ENCODE measurements at places on chromosomes 12 and 14. TPM values are rescaled to one million over a fixed set of nuclear protein-coding genes. Genes with fewer than 3 reads are reported as not detected.

Gene TSPAN19
- total RNA-seq = not detected

Gene SERPINA9
- total RNA-seq = not detected

Gene ACVRL1
- 308 TPM for total RNA-seq

Gene TEAD4
- total RNA-seq = 76.1 TPM

Gene PLEKHD1
- not detected for total RNA-seq

DNA sequence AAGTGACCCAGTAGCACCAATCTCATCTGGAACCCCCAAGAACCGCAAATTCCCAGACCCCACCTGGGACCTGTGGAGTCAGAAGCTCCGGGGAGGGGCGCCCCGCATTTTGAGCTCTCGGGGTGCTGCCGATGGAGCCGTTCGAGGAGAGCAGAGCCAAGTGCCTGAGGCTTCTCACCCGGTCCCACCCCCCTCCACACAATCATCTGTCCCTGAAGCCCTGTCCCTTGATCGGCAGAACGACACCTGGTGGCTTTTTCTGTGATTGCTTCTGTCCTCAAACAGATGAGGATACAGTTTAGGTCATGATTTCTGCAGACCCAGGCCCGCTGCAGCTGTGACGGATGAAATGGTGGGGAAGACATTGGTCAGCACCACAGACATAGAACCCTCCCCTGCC lies 74.7 kb downstream of the NOC4L start:
- no peak for DNase-seq

- DNase-seq = no peak
Observed at GRCh38 chr12:93103154-93103553, 174.1 kb upstream of the EEA1 start.

DNA sequence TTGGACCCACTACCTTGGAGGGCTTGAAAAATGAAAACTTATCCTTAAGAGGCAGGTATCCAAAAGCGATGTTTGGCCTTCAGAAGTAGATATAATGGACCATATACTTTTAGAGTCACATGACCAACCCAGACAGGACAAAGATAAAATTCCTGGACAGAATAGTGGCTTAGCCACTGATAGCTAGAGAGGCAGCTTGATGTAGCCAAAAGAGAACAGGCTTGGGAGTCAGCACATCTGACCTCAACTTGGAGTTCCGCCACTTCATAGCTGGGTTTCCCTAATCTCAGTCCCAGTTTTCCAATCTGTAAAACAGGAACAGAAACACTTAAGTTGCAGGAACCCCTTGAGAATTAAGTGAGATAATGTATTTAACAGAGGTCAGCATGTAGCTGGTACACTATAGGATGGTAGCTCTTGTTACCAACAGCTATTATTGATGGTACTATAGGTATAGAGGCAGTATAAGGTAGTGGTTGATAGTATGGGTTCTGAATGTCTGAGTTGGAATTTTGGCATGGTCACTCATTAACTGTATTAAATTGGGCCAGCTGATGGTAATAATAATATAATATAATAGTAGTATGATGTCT lies 63.2 kb upstream of the USP44 start:
- no peak for DNase-seq

DNA sequence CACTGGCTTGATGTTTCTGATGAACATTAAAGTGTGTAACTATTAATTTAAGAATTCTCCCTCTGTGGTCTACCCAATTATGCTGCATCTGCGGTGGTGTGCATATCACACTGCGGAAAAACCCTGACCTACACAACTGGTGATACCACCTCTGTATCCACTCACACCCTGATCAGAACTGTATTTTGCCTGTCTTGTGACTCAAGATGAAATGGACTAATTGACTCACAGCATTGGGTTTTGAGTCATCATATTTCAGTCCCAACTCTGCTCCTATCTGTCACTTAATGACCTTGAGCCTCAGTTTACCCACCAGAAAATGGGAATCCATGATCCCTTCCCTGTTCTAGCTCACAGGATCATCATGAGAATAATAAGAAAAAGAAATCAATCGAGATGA lies 65.6 kb downstream of the NUAK1 start:
- no peak for DNase-seq
